ENCODE measurements at places on chromosomes 13 and 19. TPM values are rescaled to one million over a fixed set of nuclear protein-coding genes. Genes with fewer than 3 reads are reported as not detected.

SIGLEC8 gene
- total RNA-seq = not detected

- H3K27ac ChIP-seq = no peak overlapping the region
- H3K4me3 ChIP-seq = no peak overlapping the region
- no peak for DNase-seq
- H3K27me3 ChIP-seq = no peaks in the 10 kb centered on the region
- H3K36me3 ChIP-seq = no peaks in the 10 kb centered on the region
Measured at GRCh38 chr13:81987159-81987558, 1646.2 kb upstream of the SPRY2 start.

DNA sequence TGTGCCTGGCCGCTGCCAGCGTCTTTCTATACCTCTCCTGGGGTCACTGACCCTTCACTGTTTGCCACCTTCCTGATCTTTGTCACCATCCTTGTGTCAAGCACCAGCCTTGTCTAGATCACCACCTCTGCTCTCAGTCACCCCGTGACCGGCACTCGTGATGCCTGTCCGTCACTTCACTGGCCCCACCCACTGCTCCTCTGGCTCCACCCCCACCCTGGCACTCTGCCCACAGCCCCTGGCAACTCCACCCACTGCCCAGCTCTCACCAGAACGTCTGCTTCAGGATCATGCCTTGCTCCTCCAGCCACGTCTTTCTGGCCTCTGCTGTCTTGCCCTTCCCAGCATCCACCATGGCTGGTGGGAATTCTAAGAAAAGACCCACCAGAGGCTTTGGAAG lies 24.8 kb upstream of the PLA2G4C start:
- DNase-seq = no peak
- H3K4me3 ChIP-seq = no peak overlapping the region
- no peaks in the 10 kb centered on the region for H3K27me3 ChIP-seq
- H3K36me3 ChIP-seq = 0 out of 2 replicates have a peak, but pooled peaks cover 12% of the 10 kb centered on the region
- no peaks in the 10 kb centered on the region for H3K4me1 ChIP-seq

GRCh38 chr13:29845440-29846056 lies 4.9 kb downstream of the UBL3 start:
- H3K4me3 ChIP-seq = peak overlapping the region; percentile 75
- no peaks in the 10 kb centered on the region for H3K27me3 ChIP-seq
- no peak for DNase-seq
- H3K27ac ChIP-seq = no peak overlapping the region
